Upper lobe of left lung (tissue), 6 donors: ENCODE measurements at places on chromosomes 2 and 18. TPM values are rescaled to one million over a fixed set of nuclear protein-coding genes. Genes with fewer than 3 reads are reported as not detected.

GRCh38 chr2:147467441-147467840 is 377.4 kb upstream of the ACVR2A start:
- DNase-seq = no peak
- no peaks in the 10 kb centered on the region for H3K4me1 ChIP-seq
- no peak overlapping the region for H3K4me3 ChIP-seq
- H3K27me3 ChIP-seq = no peaks in the 10 kb centered on the region
- H3K27ac ChIP-seq = no peak overlapping the region

DNA sequence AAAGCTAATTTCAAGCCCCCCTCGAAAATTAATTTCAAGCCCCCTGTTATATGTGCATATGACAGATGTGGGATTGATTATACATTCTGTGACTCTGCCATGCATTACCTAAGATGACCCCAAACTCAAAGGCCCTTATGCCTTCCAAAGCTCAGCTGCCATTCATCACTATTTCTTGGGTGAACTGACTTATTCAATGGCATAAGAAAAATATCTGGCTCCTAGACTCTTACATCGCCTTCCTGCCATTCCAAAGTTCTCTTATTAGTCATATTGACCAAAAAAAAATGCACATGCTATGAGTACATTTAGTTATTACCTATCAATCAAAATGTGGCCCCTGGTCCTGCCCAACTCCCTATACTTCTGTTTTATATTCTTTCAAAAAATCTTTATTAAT is 291.8 kb upstream of the CHAC2 start:
- no peak overlapping the region for H3K4me3 ChIP-seq
- no peak overlapping the region for H3K27ac ChIP-seq
- H3K36me3 ChIP-seq = no peaks in the 10 kb centered on the region
- H3K4me1 ChIP-seq = no peaks in the 10 kb centered on the region
- no peaks in the 10 kb centered on the region for H3K27me3 ChIP-seq

DNA sequence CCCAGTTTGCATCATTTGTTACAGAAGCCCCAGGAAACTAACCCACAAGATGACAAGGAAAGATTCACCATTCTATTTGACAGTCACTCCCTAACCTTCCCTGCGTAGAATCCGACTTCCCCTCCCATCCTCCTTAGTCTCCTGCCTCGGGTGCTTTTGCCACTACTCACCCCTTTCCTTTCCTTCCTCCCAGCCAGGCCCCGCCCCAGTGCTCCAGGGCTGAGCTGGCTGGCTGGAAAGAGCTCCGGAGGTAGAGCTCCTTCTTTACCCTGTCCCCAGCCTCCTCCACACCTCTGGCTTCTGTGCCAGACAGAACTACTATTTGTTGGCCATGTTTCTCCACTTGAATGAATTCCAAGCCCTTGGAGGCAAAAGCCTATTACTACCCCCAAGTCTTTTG is 317.6 kb upstream of the NCKAP5 start:
- no peaks in the 10 kb centered on the region for H3K4me1 ChIP-seq
- no peak overlapping the region for H3K4me3 ChIP-seq
- DNase-seq = no peak
- no peak overlapping the region for H3K27ac ChIP-seq
- H3K27me3 ChIP-seq = no peaks in the 10 kb centered on the region
- H3K36me3 ChIP-seq = no peaks in the 10 kb centered on the region

DNA sequence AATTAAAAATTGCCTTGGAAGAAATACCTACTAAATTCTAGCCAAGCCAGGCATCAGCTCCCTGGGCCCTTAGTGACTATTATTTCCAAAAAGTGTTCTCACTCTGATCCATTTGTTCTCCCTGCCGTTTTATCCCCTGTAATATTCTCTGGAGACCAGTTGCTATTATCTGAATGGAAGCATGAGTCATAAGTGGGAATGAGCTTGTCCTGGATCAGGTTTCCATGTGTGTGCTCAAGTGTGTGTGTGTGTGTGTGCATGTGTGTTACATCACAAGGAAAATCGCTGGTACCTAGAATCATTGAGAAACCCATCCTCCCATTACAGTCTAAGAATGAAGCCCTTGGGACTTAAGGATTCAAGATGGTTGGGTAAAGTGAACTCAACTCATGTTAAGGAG is 130.3 kb upstream of the CXCR4 start:
- no peak overlapping the region for H3K27ac ChIP-seq
- no peaks in the 10 kb centered on the region for H3K36me3 ChIP-seq

- DNase-seq = no peak
- H3K36me3 ChIP-seq = no peaks in the 10 kb centered on the region
- H3K4me3 ChIP-seq = no peak overlapping the region
- no peaks in the 10 kb centered on the region for H3K4me1 ChIP-seq
- H3K27me3 ChIP-seq = no peaks in the 10 kb centered on the region
Observed at GRCh38 chr2:190129421-190130199, 67.1 kb upstream of the MSTN start.

- no peak overlapping the region for H3K27ac ChIP-seq
- no peaks in the 10 kb centered on the region for H3K4me1 ChIP-seq
- H3K36me3 ChIP-seq = no peaks in the 10 kb centered on the region
Observed at GRCh38 chr18:41266616-41267015, 688.4 kb upstream of the PIK3C3 start.

CNDP1 gene
- total RNA-seq = not detected

ATP8B1 gene
- 36.5 TPM for total RNA-seq

SKOR2 gene
- total RNA-seq = not detected

LRRC30 gene
- total RNA-seq = not detected
